ENCODE measurements at places on chromosomes 12 and 14.
A peak's percentile ranks its signal among the peaks of the same experiment; 100 is the strongest.

GRCh38 chr12:19440019-19440858 is 947 bp downstream of the AEBP2 start:
- peak; percentile 2 for DNase-seq

DNA sequence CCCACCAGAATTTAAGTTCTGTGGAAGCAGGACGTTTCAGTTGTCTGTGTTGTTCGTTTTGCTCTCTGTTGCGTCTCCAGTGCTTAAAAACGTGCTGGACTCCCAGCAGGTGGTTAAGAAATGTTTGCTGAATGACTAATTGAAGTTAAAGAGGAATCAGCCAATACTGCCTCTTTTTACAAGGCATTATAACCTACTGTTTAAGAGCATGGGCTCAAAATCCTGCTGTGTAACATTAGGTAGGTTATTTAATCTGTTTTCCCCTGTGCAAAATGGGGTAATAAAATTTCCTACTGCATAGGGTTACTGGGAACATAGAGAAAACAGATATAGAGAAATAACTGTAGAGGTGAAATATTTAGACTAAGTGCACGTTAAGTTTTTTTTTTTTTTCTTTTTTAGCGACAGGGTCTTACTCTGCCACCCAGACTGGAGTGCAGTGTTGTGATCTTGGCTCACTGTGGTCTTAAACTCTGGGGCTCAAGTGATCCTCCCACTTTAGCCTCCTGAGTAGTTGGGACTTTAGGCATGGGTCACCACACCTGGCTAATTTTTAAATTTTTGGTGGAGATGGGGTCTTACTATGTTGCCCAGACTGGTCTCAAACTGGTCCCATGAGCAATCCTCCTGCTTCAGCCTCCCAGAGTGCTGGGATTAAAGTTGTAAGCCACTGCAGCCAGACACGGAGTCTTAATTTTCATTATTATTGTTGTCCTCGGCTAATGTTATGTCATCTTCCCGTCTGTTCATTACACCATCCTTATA is 139.4 kb upstream of the PRICKLE1 start:
- DNase-seq: no peak

DNA sequence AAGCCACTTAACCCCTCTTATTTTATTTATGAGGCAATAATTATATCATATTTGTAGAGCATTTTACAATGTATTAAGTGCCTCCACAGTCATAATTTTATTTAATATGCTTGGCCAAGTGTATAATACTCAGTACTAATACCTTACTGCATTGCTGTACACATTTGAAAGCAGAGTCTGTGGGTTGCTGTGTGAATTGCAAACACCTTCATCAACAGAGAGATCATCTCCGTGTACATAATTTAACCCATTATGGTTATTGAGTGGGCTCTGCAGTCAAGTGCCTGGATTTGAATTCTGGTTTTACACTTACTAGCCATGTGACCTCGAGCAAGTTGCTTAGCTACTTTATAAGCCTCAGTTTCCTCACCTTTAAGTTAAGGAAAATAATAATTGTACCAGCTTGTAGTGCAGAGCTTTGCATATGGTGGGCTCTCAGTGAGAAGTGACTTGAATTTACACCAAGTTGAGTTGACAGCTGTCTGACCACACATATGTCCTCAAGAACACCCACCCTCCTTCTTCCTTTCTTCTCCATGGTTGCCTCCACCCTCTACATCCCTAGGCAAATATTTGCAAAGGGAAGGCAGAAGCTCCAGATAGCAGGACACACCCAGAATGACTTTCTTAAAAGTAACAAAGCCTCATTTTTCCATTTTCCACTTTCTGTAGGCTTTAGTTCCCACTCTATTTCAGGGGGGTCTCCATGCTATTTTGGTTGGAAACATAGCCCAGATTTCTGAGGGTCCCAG is 12.3 kb downstream of the CRACR2A start:
- DNase-seq: no peak

- DNase-seq: no peak
Measured at GRCh38 chr12:85616201-85616600, 220.0 kb downstream of the RASSF9 start.

GRCh38 chr14:64935508-64935907 is 7.0 kb downstream of the GPX2 start:
- DNase-seq: no peak

- DNase-seq: no peak
Measured at GRCh38 chr12:109711596-109712461, 1.8 kb upstream of the FAM222A start.

GRCh38 chr12:3375326-3375725 is 115.7 kb upstream of the PRMT8 start:
- no peak for DNase-seq

DNA sequence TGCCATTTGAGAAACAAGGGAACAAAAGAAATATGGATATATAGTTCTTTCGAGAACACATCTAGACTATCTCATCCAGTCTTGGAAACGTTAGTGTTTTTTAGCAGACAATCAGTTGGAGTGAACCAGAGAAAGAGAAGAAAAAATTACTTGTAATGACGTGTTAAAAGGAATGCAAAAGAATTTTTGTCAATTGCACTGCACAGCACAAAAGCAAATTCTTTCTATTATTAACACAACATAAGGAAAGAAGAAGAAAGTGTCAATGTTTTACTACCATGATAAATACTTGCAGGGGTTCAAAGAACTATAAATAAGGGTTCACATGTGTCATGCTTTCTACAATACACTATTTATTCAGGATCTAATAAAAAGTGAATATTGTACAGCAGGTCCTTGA is 27.5 kb upstream of the GSG1 start:
- DNase-seq: no peak

GRCh38 chr12:46260124-46260912 is 8.5 kb downstream of the SLC38A1 start:
- DNase-seq: no peak

DNA sequence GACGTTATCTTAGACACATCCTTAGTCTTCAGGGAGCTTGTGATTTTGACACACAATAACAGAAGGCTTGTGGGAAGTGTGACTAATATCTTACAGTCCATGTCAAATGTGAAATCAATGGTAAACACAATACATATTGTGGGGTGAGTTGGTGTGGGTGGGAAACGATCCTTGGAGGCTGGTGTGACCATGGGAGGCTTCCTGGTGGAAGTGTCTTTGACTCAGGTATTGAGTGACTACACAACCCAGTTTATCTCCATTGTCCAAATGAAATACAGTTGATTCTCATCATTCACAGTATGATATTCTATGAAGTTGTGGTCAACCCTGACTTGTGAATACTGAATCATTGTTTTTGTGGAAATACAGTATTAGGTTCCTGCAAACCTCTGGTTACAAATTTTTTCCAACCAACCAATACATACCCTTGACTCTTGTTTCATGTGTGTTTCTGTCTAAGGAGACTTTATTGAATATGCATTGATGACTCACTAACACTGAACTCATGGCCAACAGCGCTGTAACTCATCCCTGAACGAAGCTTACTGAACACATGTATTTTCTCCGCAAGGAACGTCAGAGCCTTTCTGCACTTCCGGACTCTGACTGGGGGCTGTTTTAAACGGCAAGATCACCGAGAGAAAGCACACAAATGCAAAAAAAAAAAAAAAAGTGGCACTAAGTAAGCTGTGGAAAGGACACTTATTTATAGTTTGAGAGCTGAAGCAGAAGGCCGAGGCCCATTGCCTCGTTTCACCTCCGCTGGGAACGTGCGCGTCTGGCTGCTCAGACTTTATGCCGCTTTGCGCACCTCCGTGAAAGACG is 59.0 kb downstream of the CLMN start:
- no peak for DNase-seq

DNA sequence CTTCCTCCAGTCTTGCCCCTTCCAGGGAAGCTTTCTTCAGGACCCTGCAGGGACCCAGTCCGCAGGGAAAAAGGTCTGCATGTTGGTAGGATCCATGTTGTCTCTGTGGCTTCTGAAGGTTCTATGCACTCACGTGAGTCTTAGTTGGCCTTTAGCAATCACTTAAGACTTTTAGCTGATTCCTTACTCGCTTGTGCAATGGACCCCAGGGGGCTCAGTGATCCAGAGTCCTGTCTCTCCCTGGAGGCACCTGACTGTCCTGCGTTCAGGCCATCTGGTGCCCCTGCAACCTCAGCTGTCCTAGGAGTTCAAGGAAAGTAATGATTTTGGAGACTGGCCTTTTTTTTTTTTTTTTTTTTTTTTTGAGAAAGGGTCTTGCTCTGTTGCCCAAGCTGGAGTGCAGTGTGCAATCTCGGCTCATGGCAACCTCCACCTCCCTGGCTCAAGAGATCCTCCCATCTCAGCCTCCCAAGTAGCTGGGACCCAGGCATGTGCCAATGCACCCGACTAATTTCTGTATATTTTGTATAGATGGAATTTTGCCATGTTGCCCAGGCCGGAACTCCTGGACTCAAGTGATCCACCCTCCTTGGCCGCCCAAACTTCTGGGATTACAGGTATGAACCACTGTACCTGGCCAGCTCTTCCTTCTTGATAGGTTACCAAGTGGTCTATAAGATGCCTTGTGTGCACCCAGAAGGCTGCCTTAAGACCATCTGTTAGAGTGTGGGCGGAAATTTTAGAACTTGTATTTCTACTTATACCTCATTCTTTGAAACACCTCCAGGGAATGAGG is 4.6 kb downstream of the IFI27L2 start:
- DNase-seq: no peak

DNA sequence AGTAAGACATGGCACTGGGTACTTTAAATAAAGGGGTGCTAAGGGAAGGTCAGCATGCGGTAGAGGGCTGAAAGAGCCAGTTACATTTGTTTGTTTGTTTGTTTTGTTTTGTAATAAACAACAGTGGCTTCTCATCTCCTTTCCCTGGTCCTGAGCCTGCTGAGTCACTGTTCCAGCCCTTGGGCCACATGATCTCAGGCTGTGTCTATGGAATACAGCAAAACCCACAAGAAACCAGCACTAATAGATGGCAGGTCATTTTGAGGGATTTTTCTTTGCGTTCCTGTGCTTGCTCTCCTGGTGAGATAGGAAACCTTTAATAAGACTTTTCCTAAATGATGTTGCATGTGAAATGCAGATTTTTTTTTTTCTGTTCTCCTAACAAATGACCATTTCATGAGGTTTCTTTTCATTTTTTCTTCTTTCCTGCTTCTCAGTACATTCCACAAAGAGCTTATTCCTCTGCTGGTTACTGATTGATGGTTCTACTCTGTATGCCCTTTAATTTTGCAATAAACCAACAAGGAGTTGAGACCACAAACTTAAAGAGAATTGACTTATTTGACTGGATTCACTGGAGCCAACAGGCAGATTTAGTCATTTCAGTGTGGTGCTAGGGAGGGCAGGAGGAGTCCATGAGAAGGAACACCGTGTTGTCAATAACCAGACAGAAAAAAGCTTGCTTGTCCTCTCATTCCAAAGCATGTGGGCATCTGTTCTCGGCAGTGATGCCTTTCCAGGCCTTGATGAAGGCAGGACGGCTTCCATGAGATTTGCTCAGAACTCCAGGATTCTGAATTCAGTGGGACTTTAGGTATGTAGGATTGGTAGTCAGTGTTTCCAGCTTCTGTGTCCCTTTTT is 459.2 kb downstream of the RAD51B start:
- DNase-seq: no peak

GRCh38 chr14:96580566-96580965 is 78.4 kb downstream of the PAPOLA start:
- DNase-seq: no peak

- no peak for DNase-seq
Measured at GRCh38 chr14:90039253-90040010, 22.4 kb upstream of the KCNK13 start.

DNA sequence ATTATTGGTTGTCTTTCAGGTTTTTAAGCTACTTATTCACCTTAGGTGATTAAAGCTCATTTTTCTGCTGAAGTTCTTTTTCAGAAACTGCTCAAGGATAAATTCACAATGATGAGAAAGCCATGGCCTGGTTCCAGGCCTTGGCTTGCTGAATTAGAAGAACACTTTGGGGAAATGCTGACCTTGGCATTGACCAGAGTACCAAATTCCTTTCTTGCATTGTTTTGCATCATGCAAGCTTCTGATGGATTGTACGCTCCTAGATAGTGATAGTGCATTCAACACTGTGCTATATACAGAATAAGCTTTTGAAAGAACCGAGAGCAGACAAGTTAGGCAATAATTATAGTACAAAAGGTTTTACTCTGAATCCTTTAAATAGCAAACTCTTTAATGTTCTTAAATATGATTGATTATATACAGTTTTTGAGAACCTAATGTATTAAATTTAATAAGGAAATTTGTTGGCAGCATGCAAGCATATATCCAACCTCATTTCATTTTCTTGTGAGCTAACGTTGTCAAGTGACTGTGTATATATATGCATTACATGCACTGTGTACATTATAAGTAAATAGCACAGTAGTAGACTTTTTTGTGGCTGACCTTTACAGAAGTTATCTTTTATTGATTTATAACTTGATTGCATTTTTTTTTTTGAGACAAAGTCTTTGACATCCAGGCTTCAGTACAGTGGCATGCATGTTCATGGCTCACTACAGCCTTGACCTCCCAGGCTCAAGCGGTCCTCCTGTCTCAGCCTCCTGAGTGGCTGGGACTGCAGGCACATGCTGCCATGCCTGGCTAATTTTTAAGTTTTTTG is 99.2 kb downstream of the DIP2B start:
- DNase-seq: no peak

DNA sequence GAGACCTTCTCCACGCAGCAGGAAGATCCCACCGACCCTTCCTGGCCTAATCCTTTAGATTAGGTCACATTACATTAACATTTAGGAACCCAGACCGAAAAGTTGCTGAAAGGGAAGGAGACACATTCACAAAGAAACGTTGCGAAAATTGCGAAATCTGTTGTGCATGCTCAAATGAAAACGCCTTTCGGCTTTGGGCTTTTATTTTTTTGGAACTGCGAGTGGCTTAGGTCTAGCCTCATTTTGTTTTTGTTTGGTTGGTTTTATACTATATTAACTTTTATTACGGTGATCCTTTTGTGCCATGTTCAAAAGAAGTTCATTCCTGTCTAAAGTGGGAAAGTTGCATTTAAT is 1.5 kb downstream of the MYF6 start:
- no peak for DNase-seq

- DNase-seq: no peak
Measured at GRCh38 chr12:48856379-48856778, 4.4 kb upstream of the DDX23 start.

- DNase-seq: no peak
Measured at GRCh38 chr12:4223273-4223845, 50.2 kb upstream of the CCND2 start.

DNA sequence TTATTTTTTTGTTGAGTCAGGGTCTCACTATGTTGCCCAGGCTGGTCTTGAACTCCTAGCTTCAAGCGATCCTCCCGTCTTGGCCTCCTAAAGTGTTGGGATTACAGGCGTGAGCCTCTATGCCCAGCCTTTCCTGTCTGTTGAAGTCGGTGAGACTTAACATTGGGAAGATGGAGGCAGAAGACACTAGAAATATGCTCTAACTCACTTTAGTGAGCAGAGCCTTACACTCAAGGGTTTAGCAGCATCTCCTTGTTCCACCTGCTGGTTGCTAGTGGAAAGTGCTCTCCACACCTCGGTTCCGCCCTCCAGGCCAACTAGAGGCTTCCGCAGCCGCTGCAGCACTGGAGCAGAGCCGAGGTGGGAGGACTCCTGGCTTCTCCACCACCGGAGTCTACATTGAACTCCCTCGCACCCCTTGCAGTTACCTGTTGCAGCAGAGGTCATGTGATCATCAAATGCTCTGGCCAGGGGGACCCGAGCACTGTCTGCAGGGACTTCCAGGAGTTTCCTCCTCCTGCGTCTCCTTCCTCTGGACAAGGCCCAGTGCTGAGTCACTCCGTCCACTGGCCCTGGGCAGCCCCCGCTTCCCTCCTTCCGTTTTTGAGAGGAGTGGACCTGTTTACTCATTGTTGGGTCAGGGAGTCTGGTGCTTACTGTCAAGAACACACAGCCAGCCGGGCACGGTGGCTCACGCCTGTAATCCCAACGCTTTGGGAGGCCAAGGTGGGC is 9.4 kb upstream of the HVCN1 start:
- peak; percentile 57 for DNase-seq
